Osteoblast (primary cell): ENCODE measurements at places on chromosomes 13 and 19. TPM values are rescaled to one million over a fixed set of nuclear protein-coding genes. Genes with fewer than 3 reads are reported as not detected.
A peak's percentile ranks its signal among the peaks of the same experiment; 100 is the strongest.

GRCh38 chr13:91398413-91399188 lies at the start of gene GPC5:
TSS of gene GPC5 (plus strand) at chr13:91398621.
- peak; percentile 95 for DNase-seq

Gene ZNF528
- 26.5 and 32.9 TPM in 2 replicates for total RNA-seq

GRCh38 chr13:23909606-23910005 lies 12.3 kb upstream of the C1QTNF9B start:
- no peak for DNase-seq

Gene FREM2
- not detected in 2 replicates for total RNA-seq

GRCh38 chr19:40523322-40524047 lies 53.2 kb upstream of the SHKBP1 start:
- peak; percentile 95 for DNase-seq

- peak; percentile 90 for DNase-seq
Observed at GRCh38 chr19:36225219-36225892, 10.4 kb downstream of the ZNF146 start.

Gene CEACAM8
- not detected in 2 replicates for total RNA-seq

GRCh38 chr19:35689836-35690235 lies 14.5 kb upstream of the ZBTB32 start:
- DNase-seq = no peak

GRCh38 chr19:5024282-5024681 lies 55.4 kb downstream of the KDM4B start:
- peak; percentile 14 for DNase-seq

Gene FCER2
- total RNA-seq = not detected in 2 replicates

DNA sequence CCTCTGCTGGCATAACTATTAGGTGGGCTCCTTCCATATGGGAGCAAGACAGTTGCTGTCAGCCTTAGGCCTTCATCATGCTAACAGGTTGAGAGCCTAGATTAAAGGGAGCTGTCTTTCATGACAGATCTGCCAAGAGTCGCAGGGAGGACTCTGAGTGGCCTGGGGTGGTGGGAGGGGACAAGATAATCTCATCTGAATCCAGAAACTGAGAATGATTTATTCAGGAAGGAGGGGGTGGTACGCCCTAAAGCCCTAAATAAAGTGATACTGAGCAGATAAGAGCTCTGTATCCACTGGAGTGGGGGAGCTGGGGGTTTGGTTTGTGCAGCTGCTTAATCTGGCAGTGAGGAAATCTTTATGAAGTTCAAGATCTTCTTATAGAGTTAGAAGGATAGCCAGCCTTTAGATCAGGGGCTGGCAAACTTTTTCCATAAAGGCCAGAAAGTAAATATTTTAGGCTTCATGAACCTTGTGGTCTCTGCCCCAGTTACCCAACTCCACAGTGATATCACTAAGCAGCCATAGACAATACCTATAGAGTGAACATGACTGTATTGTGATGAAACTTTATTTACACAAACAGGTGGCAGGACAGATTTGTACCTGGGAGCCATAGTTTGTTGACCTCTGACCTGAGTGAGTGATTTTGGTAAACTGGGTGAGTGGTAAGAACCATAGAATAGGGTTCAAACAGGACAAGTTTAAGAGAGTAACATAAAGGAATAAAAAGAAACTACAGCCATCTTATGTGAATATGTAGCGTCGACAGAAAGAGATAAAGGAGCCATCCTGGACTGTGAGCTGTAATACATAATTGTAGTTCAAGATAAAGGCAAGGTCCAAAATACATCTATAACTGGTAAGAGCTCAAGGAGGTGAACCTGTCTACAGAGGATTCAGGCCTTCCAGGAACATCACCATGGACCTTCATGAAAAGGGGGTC lies 9.8 kb upstream of the STK24 start:
- DNase-seq = no peak

Gene ZNF440
- 10.6 and 11.2 TPM in 2 replicates for total RNA-seq

Gene ZNF155
- 6.5 and 10.0 TPM in 2 replicates for total RNA-seq

Gene SERPINE3
- not detected in 2 replicates for total RNA-seq

DNA sequence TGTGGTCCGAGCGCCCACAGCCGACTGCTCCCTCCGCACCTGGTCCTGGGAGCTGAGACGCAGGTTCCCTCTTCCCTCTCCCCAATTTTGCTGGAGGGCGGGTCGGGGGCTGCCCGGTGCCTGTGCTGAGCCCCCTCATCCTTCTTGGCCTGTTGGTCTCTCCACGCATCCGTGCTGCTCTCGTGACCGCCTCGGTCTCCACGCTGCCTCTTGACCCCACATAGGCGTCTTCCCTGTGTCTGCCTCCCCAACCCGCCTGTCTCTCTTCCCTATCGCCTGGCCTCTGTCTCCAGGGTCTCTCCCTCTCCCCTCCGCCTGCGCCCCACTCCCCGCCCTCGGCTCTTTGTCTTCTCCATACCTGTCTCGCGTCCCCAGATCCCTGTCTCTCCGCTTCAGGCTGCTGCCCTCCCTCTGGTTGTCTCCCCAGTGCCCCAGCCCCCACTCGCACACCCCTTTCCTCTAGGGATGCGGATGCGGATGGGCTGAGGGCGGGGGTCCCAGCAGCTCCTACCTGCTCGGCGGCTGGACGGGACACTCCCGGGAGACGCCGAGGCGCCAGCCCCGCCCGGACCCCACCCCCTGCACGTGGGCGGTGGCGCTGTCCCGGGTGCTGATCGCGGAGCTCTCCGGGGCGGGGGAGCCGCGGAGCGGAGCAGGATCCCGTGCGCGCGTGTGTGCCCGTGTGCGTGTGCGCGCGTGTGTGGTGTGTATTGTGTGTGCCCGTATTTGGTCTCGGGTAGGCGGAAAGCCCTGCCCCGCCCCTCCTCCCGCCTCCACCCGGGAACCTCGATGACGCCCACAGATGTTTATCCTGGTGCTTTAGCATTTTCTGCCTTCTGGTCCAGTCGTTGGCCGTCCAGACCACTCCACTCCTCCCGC lies at the start of gene SYT5:
SYT5 (minus strand) TSS at position 684 of the 879 bp plus-strand sequence. CDS start 1,248 bp downstream, outside the sequence.
- peak; percentile 96 for DNase-seq

Gene CYP2F1
- not detected in 2 replicates for total RNA-seq

- no peak for DNase-seq
Observed at GRCh38 chr19:35357867-35358573, at the start of gene FFAR3. TSS of gene FFAR3 (plus strand) at chr19:35358460. CDS start at chr19:35358891, 431 bp downstream.

- DNase-seq = no peak
Observed at GRCh38 chr13:75762076-75762937, 126.2 kb downstream of the LMO7 start.
